ENCODE measurements at places on chromosomes 16 and 17. TPM values are rescaled to one million over a fixed set of nuclear protein-coding genes. Genes with fewer than 3 reads are reported as not detected.

The KRT23 gene
- total RNA-seq, result 0.33 TPM

GRCh38 chr16:75535901-75536300, at the start of gene CHST5:
CHST5 (minus strand) TSS chr16:75536108; CDS start chr16:75530384, 5,724 bp downstream.
- no peak within 1 kb of the TSS for H3K4me3 ChIP-seq
- H3K27ac ChIP-seq, result no peak within 1 kb of the TSS
- DNase-seq, result no peak
- H3K4me1 ChIP-seq, result peaks cover 14% of the 10 kb centered on the region

GRCh38 chr17:72421128-72422092, 300.6 kb downstream of the SOX9 start:
- no peak overlapping the region for H3K27ac ChIP-seq
- no peaks in the 10 kb centered on the region for H3K36me3 ChIP-seq

DNA sequence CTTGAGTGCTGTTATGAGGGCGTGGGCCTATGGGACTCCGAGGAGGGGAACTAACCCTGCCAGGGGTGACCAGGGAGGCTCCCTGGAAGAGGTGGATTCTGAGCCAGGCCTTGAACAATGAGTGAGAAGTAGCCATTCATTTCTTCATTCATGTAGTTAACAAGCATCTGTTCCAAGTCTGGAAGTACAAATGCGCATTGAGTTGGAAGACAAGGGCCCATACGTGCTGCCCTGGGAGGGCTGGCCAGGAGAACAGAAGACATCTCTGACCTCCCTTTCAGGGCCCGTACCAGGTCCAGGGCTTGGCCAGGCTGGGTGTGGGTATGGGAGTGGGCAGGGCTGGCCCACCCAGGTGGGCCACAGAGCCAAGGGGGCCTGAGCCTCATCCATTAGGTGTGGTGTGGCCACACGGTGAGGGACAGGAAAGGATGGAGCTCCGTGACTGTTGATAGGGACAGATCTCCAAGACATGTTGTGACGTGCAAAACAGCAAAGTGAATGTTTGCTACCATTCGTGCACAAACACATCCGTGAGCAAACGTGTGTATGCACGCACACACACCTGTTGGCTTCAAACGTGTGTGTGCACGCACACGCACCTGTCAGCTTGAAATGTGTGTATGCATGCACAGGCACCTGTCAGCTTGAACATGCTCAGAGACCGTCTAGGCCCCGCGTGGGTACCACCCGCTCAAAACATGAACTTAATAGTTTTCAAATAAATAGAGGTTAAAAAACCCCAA, 46.8 kb downstream of the ZDHHC7 start:
- H3K27ac ChIP-seq, result no peak overlapping the region
- peaks cover 26% of the 10 kb centered on the region for H3K27me3 ChIP-seq
- H3K36me3 ChIP-seq, result no peaks in the 10 kb centered on the region
- DNase-seq, result no peak

DNA sequence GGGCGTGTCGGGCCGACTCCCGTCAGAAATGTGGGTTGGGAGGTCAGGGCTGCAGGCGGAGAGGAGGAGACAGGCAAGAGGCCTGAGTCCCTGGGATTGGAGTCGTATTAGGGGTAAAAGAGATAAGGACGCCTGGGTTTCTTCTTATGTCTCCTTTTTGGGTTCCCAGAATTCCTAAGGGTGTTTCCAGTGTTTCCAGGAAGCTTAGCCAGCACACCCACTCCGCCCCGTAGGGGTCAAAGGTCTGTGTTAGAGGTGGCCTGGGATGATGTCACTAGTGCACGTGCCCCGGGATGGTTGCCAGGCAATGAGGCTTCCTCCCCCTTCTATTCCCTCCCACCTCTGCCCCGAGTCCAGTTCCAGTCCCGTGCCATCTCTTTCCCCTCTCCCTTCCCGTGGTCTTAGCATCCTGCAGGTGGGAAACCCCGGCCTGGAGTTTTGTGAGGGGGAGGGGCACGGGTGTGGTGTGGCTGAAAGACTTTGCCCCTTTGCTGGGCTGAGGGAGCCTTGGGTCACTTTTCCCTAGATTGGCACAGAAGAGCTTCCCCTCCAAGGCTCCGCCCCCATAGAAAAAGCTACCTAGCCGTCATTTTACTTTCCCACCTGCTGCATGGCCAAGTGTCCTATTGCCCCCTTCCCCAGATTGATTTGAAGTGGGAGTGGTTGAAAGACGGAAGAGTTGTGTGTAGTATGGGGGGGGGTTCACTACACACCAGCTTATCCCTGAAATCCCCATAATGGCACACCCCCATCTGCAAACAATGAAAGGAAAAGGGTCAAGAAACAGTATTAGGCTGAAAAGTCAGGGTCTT, 2.8 kb downstream of the KDM6B start:
- peak; percentile 90 for DNase-seq
- H3K4me1 ChIP-seq, result peaks cover 82% of the 10 kb centered on the region
- no peaks in the 10 kb centered on the region for H3K36me3 ChIP-seq
- H3K27me3 ChIP-seq, result no peaks in the 10 kb centered on the region
- peak overlapping the region; percentile 99 for H3K27ac ChIP-seq
- H3K4me3 ChIP-seq, result peak overlapping the region; percentile 88

Measured in left ventricle myocardium inferior (tissue), 1 donor.